ENCODE measurements at places on chromosomes 5 and 9. TPM values are rescaled to one million over a fixed set of nuclear protein-coding genes. Genes with fewer than 3 reads are reported as not detected.

Gene KIAA1958
- total RNA-seq, result 1.7 TPM

Gene ARID3C
- total RNA-seq, result not detected

Gene GBGT1
- 10.3 TPM for total RNA-seq

Gene IRGM
- not detected for total RNA-seq

Gene NSA2
- total RNA-seq, result 44.2 TPM

Gene ENG
- 47.7 TPM for total RNA-seq

Gene LRRC19
- not detected for total RNA-seq

Gene PCDHGA8
- total RNA-seq, result 3.3 TPM

Gene FABP6
- total RNA-seq, result not detected

Gene CEL
- not detected for total RNA-seq

Gene IFNA2
- not detected for total RNA-seq

Gene MSX2
- 7.0 TPM for total RNA-seq

Gene NTRK2
- 0.14 TPM for total RNA-seq

Gene PCDHGA6
- total RNA-seq, result 4.8 TPM

Gene ZNF366
- not detected for total RNA-seq

Gene FOXD4L5
- not detected for total RNA-seq

Gene IFNA21
- not detected for total RNA-seq

Gene ZNF483
- total RNA-seq, result 0.44 TPM

Gene IL4
- not detected for total RNA-seq

Gene HMMR
- 1.3 TPM for total RNA-seq

Gene PCDHA8
- total RNA-seq, result under 0.01 TPM

Gene DMRT2
- not detected for total RNA-seq

Gene LSM11
- 2.0 TPM for total RNA-seq

Gene PCDH1
- total RNA-seq, result 4.2 TPM

Gene FKBP15
- total RNA-seq, result 25.4 TPM

Gene RASGRF2
- total RNA-seq, result 53.7 TPM

Gene COL27A1
- total RNA-seq, result 29.2 TPM

Gene LCN15
- total RNA-seq, result not detected

Gene SHC3
- 15.3 TPM for total RNA-seq

Gene TRMO
- total RNA-seq, result 13.3 TPM

Gene C9orf153
- total RNA-seq, result under 0.01 TPM

Gene GFI1B
- not detected for total RNA-seq

Gene TAS2R1
- not detected for total RNA-seq

Gene ACSL6
- not detected for total RNA-seq

Gene CDO1
- total RNA-seq, result 6.0 TPM

Gene SPATA31E1
- not detected for total RNA-seq

Gene CLK4
- total RNA-seq, result 27.5 TPM

Gene CDC25C
- 13.3 TPM for total RNA-seq

Gene NANS
- 208 TPM for total RNA-seq

Gene IL31RA
- total RNA-seq, result 2.0 TPM

Gene GPR151
- total RNA-seq, result not detected

Gene LHX3
- not detected for total RNA-seq

Gene TRAF2
- 15.2 TPM for total RNA-seq

Gene RNF44
- 6.1 TPM for total RNA-seq

Gene PTPN3
- 0.14 TPM for total RNA-seq

Gene PCDHA6
- 0.44 TPM for total RNA-seq

Gene BICD2
- total RNA-seq, result 30.2 TPM

Gene CCL27
- total RNA-seq, result not detected

Gene WDR31
- 1.3 TPM for total RNA-seq

Gene CPLANE1
- total RNA-seq, result 34.4 TPM

Gene CARD9
- total RNA-seq, result 3.9 TPM

Gene DEPDC1B
- 0.44 TPM for total RNA-seq

Gene PCDHA11
- total RNA-seq, result 0.57 TPM

Gene PIP5K1B
- under 0.01 TPM for total RNA-seq

Gene HAVCR1
- 0.88 TPM for total RNA-seq

Gene WNT8A
- not detected for total RNA-seq

Gene ARHGEF39
- 6.3 TPM for total RNA-seq

Gene HACD4
- total RNA-seq, result 1.8 TPM

Gene HSD17B3
- total RNA-seq, result not detected

Measured in placental pericyte (primary cell).